Calu3 (cell line): ENCODE measurements at places on chromosomes 2 and 18. TPM values are rescaled to one million over a fixed set of nuclear protein-coding genes. Genes with fewer than 3 reads are reported as not detected.

DNA sequence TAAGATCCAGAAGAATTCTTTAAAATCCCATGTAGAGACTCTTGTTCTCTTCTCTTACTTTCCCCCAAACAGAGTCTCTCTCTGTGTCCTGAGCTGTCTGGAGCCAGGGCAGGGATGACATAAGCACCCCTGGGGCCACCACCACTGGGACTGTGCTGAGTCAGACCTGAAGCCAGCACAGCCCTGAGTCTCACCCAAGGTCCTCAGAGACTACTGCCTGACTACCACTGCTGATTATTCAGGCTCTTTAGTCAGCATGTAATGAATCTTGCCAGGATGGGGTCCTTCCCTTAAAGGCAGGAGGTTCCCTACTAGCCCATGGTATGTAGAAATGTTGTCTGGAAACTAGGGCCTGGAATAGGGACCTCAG is 34.9 kb upstream of the DYNC1I2 start:
- H3K27me3 ChIP-seq = peaks cover 80% of the 10 kb centered on the region
- no peak for DNase-seq
- no peak overlapping the region for H3K27ac ChIP-seq
- no peak overlapping the region for H3K4me3 ChIP-seq
- no peaks in the 10 kb centered on the region for H3K4me1 ChIP-seq

DNA sequence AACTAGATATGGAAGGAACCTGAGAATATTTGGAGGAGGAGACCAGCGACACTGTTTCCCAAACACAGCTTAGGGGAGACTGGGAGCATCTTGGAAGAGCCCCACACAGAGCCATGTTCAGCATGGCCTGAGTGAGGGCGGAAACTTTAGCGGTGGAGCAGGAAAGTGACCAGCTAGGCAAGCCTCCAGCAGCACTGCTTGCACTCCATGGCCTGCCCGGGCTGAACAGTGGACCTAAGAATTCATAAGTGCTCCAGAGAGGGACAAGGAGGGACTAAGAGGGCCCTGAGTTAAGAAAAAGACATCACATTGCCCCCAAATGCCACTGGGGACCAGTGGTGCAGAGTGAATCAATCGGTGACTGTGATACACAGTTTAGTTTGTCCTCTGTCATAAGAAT is 566.4 kb downstream of the TNS1 start:
- H3K27me3 ChIP-seq = no peaks in the 10 kb centered on the region
- DNase-seq = no peak
- H3K36me3 ChIP-seq = no peaks in the 10 kb centered on the region
- H3K27ac ChIP-seq = no peak overlapping the region
- H3K4me1 ChIP-seq = peaks cover 22% of the 10 kb centered on the region

Gene COLEC12
- total RNA-seq = not detected in 2 replicates

- peaks cover 37% of the 10 kb centered on the region for H3K27me3 ChIP-seq
- DNase-seq = no peak
- no peak overlapping the region for H3K27ac ChIP-seq
- no peaks in the 10 kb centered on the region for H3K4me1 ChIP-seq
- H3K36me3 ChIP-seq = peaks cover 6% of the 10 kb centered on the region
These were observed 61.0 kb downstream of the CIB4 start for GRCh38 chr2:26580151-26580550.

GRCh38 chr2:64303250-64303649 is 150.7 kb upstream of the LGALSL start:
- no peak overlapping the region for H3K4me3 ChIP-seq
- H3K27ac ChIP-seq = no peak overlapping the region
- no peak for DNase-seq
- no peaks in the 10 kb centered on the region for H3K4me1 ChIP-seq
